ENCODE measurements at places on chromosomes 13 and 19.

GRCh38 chr13:93007928-93008327 is 218.7 kb upstream of the GPC6 start:
- no peak for DNase-seq

GRCh38 chr13:80782441-80782840 is 441.5 kb upstream of the SPRY2 start:
- no peak for DNase-seq

DNA sequence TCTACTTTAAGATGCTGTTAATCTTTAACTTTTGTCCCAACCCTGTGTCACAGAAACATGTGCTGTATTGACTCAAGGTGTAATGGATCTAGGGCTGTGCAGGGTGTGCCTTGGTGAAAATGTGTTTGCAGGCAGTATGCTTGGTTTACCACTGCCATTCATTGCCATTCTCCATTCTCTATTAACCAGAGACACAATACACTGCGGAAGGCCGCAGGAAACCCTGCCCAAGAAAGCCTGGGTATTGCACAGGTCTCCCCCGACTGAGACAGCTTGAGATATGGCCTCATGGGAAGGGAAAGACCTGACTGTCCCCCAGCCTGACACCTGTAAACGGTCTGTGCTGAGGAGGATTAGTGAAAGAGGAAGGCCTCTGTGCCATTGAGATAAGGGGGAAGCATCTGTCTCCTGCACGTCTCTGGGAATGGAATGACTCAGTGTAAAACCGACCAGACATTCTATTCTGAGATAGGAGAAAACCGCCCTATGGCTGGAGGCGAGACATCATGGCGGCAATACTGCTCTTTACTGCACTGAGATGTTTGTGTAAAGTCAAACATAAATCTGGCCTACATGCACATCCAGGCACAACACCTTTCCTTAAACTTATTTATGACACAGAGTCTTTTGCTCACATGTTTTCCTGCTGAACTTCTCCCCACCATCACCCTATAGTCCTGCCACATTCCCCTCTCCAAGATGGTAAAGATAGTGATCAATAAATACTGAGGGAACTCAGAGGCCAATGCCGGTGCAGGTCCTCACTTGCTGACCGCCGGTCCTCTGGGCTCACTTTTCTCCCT is 13.1 kb upstream of the ZNF888 start:
- no peak for DNase-seq

DNA sequence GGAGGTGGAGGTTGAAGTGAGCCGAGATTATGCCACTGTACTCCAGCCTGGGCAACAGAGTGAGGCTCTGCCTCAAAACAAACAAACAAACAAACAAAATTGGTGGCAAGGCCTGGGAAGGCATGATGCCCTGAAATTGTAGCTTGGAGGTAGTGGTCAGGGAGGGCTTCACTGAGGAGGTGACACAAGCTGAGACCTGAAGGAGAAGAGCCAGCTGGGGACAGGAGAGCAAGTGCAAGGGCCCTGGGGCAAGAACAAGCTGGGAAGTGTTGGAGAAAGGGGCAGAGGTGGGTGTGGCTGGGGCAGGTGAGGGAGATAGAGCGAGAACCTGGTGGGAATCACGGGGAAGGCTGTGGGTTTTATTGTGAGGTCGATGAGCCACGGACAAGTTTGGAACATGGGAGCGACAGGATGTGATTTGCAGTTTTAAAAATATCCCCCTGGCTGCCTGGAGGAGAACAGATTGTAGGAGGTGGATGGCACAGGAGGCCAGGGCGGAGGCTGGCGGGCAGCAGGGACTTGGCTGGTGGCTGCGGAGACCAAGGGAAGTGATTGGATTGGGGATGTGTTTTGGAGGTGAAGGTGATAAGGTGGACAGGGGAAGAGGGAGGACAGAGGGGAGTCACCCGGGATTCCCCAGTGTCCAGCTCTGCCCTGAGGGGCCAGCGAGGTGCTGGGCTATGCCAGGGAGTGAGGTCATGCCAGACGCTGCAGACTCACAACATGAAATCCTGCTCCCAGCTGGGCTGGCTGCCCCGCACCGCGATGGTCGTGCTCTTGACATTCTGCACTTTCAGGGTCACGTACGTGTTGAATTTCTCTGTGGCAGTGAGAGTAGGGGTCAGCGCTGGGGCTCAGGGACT is 14.0 kb downstream of the UNC13A start:
- DNase-seq, result no peak

DNA sequence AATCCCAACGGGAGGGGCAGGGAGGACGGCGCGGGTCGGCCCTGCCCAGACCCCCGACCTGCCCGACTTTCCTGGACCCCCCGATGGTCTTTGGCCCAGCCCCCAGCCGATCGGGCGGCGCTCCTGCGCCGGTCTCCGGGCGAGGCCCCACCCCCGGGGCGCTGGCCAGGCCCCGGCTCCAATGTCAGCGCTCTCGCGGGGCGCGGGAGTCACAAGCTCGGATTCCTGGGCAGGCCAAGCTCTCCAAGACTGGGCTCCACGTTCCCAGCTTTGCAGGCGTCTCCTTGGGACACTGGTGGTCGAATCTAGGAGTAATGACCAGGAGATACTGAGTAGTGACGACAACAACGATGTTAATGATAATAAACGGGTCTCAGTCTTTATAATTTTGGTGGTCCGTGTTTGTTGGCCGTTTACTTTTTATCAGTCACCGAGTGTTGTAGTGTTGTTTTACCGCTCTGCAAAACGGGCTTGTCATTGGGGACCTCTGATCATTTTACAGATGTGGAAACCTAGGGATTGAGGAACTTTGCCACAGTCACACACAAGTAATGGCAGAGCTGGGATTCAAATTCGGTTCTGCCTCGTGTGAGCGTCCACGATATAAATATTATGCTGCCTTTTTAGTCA is 545 bp downstream of the RAD23A start:
- DNase-seq, result no peak

DNA sequence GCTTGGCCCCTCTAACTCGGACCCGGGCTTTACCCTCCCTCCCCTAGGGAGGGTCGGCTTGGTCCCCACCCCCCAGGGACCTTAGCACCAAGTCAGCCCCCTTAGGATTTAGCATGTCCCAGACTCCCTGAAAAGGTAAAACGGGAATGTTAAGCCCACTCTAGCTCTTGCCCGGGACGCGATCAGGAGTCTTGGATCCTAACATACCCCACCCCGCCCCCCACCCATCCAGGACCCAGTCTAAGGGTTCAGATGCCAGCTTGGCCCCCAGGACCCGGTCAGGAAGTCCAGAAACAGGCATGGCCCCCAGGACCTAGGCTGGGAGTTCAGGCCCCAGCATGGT is 437 bp downstream of the EPOR start:
- no peak for DNase-seq

DNA sequence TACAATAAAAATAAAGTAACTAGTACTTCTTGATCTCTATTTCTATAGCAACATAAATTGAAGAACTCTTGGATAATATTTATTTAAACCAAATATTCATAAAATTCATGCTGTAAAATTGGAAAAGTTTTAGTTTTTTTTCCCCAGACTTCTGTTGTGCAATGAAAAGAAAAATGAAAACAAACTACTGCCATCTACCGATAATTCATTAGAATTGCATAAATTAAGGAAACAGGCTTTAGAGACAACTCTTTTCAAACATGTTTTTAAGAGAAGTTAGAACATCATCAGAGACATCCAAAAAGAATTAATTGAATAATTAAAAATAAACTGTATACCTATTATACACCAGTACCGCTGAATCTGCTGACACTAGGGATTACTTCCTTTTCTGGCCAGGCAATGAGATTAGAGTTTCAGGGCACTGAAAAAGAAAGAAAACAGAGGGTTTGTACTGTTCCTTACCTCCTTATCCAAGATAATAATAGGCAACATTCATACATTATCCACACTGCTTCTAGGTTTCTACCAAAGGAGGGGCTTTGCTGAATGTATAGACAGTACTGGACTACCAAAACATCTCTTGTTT is 4.9 kb downstream of the CCDC122 start:
- DNase-seq, result no peak

GRCh38 chr19:51002089-51002532 is 707 bp upstream of the KLK8 start:
- DNase-seq, result no peak

DNA sequence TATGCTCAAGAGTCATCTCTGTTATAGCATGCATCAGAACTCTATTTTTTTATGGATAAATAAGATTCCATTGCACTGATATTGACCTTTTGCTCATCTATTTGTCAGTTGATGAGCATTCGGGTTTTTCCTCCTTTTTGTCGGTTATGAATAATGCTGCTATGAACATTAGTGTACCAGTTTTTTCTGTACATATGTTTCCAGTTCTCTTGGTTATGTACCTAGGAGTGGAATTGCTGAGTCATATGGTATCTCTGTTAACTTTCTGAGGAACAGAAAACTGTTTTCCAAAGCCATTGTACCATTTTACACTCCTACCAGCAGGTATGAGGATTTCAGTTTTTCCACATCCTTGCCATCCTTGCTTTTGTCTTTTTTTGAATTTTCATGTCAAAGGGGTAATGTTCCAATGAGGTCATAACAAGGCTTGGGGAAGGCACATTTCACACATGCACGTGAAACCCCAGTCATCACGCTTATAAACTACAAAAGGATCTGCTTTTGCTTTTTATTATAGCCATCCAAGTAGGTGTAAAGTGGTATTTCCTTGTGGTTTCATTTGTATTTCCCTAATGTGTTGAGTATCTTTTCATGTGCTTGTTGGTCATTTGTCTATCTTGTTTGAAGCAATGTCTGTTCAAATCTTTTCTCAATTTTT is 14.6 kb downstream of the KBTBD7 start:
- no peak for DNase-seq

- DNase-seq, result no peak
These were observed 83.4 kb downstream of the ATP8A2 start for GRCh38 chr13:25455146-25455545.

GRCh38 chr13:43242040-43242439 is 218.7 kb downstream of the DNAJC15 start:
- DNase-seq, result no peak
